ENCODE measurements at places on chromosomes 1 and 21.

DNA sequence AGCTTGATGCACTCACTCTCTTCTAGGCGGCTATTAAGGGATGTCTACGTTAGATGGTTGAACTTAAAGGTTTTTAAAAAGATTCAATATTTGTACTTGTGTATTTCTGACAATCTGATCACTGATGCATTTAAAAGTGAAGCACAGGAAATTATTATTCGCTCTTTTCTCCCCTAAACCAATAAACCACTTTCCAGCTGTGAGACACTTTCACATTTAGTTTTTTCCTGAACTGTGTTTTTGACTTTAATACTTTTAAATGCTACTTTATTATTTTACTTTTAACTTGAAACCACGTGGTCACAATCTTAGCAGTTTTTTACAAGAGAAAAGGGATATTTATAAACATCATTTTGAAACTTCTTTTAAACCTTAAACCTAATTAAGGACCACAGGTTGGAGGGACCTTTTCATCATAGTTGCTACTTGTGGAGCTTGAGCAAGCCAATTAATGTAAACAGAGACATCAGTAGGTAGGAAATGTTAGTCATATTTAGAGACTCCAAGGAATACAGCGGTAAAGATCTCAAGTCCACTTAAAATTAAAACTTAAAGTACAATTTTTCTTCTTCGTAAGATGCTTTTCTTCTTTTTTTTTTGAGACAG is 9.2 kb downstream of the WDR26 start:
- DNase-seq, result no peak

DNA sequence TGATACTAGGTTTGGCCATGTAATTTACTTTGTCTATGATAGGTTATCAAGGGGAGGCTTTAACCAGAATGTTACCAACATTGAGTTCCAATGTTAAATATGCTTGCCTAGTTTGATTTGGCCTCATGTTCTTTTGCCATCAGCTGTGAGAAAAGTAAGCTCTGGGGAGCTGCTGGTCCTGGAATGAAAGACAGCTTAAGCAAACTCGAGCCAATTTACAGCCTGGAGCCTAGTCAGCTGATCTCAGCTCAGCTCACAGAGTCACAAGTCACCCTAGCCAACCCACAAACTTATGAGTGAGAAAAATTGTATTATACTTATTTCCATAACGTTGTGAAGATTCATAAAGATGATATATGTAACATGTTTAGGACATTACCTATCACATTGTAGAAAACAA is 426.7 kb downstream of the RWDD3 start:
- DNase-seq, result no peak

DNA sequence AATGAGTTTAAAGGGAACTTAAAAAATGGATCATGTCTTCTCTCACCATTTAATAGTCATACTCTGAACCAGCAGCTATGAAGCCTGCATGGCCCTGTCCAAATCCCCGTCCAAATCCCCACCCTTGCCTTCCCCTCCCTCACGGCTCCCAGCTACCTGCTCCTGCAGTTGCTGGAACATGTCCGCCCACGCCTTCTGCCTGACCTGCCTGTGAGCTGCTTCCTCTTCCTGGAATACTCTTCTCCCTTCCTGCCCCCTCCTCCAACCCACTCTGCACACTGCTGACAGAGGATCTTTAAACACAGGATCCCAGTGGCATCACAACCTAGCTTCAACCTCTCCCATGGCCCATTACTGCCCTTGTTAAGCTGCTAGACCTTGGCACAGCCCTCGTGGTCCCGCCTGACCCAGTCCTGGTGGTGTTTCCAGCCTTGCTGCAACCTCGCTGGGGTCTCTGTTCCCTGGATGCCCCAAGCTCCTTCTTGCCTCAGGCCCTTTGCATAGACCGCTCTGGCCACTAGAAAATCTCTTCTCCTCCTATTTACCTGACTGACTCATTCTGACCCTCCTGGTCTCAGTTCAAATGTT is 118.3 kb downstream of the PTPRU start:
- DNase-seq, result no peak

- DNase-seq, result no peak
These were observed 15.4 kb upstream of the LCE5A start for GRCh38 chr1:152495066-152495675.

- no peak for DNase-seq
These were observed 88.3 kb upstream of the SGIP1 start for GRCh38 chr1:66445492-66446181.
